Keratinocyte (primary cell): ENCODE measurements at places on chromosomes 7 and 10.

GRCh38 chr10:120505056-120505455, 48.0 kb downstream of the PLPP4 start:
- no peak for DNase-seq

DNA sequence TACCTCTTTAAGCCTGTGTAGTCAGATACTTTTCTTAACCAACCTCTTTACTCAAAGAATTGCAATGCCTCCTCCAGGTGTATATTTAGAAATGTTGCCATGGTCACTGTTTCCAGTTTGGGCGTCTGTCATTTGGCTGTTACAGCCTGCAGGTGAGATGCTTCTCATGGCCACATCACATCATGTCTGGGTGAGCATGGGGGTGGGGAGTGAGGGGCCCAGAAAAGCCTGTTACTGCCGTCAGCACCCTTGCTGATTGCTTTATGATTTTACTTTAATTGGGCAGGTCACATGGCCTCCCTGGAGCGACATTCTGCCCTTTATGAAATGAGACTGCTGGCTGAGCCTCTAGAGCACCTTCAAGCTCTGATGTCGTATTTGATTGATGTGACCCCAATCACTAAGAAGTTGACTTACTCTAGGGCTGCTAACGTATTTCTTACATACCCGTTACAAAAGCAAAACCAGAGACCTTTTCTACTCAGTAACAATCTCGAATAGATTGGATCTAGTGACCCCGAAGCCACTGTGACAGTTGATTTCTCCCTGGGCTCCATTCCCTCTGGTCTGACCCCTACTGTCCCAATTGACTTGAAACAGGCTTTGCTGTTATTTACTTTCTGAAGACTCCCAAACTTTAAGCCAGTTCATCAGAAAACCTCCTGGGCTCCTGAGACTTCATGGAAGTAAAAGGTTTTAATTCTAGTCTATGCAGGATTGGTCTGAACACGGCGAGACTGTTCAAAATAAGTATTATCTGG, 60.7 kb downstream of the OTUD1 start:
- no peak for DNase-seq

GRCh38 chr10:86899670-86900276, 57.6 kb downstream of the MMRN2 start:
- DNase-seq = no peak

DNA sequence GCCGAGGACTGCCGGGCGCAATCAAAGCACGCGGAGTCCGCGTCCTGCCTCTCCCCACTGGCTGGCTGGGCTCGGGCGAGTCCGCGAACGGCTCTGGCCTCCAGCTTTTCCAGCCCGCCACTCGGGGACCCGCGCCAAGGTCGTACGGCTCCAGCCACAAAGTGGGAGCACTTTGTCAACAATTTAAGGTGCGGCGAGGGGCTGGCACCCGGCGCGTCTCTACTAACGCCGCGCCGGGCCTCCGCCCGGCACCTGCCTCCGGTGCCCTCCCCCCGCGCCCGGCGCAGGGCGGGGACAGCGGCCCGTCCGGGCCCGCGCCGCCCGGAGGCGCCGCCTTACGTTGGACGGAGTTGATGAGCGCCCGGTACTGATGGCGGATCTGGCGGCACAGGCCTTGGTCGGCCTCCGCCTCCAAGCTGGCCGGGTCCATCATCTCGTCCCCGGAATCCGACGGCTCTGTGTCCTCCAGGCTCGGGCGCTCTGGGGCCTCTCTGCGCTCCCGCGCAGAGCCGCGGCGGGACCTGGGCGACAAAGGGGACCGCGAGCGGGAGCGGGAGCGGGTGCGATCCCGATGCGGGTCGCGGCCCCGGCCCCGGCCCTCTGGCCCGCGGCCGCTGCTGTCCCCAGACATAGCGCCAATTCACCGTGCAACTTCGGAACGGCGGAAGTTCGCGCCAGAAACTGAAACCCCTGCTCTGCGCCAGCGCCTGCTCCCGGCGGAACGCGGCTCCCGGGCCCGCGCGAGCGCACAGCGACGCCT, at the start of gene NSMCE4A:
Gene NSMCE4A (minus strand): TSS at position 683 of the 760 bp plus-strand sequence. CDS start 52 bp downstream, at position 631.
- no peak for DNase-seq

GRCh38 chr10:79116801-79117723, 48.3 kb downstream of the ZMIZ1 start:
- DNase-seq = no peak

- DNase-seq = no peak
Measured at GRCh38 chr10:104076743-104077160, 8.9 kb downstream of the COL17A1 start.

GRCh38 chr10:132605390-132605789, 67.8 kb downstream of the INPP5A start:
- DNase-seq = no peak

DNA sequence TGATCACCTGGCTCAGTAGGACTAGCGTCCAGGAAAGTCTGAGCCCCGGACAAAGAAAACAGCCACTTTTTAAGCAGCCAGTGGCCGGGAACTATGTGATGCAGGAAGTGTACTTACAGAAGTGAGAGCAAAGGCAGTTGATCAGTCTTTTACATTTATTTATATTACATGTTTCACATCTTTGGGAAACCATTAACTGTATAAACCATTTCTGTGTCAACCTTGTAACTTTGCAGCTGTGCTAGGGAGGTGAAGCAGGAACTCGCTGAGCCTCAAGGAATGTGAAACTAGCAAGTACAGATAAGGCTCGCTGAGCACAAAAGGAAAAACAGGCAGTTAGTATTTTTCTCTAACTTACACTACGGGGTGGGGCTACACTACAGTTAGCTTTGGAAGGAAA, 39.9 kb upstream of the HECW1 start:
- no peak for DNase-seq

DNA sequence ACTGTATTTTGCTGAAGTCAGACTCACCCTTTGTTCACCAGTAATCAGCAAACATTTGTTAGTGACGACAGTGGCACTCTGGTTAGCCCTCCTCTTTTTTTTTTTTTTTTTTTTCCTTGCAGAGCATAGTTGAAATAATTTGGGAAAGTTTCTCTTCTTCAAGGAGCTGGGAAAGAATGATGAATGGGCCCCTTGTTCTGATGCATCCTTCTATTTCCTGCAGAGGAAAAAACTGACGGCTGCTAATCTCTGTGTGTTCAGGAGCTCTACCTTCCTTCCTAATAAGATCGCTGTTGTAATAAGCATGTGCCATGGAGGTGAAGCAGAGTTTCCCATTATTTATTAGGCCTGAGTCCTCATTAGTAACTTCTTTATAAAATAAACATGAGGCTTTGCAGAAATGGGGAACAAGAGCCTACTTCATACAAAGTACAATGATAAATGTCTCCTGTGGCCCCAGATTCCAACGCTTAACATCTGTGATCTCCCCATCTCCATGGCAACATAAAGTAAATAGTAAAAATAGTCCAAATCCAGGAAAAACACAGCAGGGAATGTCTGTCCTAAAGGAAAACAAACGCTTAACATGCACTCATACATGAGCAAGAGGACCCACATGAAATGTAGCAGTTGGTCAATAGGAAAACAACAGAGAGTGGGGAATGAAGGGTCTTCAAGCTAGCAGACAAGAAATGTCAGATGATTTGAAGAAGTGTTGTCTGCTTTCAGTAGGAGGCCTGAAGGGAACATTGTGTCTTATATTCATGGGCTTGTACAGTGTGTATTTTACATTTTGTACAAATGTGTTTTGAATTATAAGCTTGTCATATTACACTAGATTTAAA, 59.1 kb upstream of the CALD1 start:
- DNase-seq = no peak

GRCh38 chr10:129085811-129086210, 381.2 kb upstream of the MGMT start:
- DNase-seq = no peak

DNA sequence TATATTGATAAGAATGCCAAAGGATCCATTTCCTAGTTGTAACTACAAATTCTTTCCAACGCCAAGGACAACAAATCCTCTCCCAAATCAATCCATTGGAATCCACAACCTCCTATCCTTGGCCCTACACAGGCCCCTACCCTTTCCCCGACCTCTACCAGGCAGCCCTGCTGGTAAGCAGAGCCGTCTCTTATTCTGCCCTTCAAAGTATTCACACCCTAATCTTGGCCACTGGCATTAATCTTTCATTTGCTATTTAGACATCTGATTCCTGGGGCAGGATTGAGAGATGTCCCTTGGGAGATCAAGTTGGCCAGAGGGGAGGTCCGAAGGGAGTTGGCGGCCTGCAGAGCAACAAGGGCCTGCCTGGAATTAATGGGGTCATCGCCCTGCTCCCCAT, 161.4 kb downstream of the PLXNA4 start:
- DNase-seq = no peak

DNA sequence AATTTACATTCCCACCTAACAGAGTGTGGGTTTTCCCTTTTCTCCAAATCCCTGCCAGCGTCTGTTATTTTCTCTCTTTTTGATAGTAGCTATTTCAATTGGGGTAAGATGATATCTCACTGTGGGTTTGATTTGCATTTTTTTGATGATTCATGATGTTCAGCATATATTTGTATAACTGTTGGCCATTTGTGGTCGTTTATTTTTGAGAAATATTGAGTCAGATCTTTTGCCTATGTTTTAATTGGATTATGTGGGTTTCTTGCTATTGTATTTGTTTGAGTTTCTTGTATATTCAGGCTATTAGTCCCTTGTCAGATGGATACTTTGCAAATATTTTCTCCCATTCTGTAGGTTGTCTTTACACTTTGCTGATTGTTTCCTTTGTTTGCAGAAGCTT, 193.8 kb downstream of the ABCA13 start:
- DNase-seq = no peak

DNA sequence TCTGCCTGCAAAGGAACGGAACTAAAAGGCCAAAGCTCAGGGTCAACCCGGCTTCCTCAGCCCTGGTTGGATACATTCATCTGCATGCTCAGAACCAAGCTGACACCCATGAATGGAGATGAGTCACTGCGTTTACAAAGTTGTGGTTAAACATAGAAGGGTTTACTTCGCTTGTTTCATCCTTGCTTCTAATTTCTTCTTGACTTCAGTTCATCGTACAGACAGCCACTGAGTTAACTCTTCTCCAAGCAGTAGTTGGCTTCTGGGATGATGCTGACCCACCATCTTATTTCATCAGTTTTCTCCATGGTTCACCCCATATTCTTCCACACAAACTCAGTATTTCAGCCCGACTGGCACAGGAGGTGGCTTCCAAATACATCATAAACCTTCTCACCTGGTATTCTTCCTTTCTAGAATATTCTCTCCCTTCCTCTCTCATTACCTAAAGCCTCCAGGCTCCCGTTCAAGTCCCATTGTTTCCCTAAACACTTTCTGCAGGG, 166.3 kb upstream of the RNF32 start:
- no peak for DNase-seq

DNA sequence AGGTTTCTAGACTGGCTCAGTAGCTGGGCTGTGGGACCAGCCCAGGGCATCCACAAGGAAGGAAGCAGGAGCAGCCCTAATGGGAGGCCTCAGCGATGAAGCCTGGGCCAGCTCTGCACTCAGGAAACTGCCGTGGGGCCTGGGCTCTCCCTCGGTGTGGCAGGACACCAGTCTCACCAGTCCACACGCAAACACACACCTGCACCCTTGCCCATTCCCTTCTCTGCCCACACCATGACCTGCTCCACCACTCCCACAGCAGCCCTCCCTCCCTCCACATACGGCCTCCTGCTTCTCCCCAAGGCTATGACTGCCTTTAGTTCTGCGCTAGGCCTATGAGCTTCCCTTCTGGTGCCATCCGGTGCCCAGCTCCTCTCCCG, 7.1 kb downstream of the FGF8 start:
- no peak for DNase-seq

DNA sequence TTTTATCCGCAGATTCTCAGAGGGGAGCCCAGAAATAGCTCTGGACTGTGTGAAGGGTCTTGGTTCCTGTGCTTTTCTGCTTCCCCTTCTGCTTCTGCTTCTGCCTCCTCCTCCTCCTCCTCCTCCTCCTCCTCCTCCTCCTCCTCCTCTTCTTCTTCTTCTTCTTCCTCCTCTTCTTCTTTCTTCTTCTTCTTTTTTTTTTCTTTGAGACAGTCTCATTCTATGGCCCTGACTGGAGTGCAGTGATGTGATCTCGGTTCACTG, 11.6 kb downstream of the PDZD7 start:
- no peak for DNase-seq
